ENCODE measurements at places on chromosomes 11 and 22.

- DNase-seq: no peak
Measured at GRCh38 chr11:31816468-31817053, 5.4 kb upstream of the PAX6 start.

DNA sequence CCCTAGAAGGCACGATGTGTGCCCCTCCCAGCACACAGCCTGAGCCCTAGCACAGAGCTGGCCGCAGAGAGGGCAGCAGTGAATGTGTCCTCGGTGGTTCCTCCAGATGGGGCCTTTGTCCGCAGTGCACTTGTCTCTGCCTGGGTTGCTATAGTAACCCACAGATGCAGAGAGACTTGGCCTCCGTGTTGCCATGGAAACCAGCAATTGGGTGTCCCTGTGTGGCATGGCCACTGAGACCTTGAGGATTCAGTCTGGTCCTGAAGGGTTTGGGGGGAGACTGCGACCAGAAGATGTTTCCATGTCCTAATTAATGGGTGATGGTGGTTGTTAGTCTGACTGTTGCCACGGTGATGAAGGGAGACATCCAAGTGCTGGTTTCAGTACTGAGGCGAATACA is 42.6 kb upstream of the TUB start:
- no peak for DNase-seq

GRCh38 chr11:13368041-13368446 is 90.5 kb downstream of the BMAL1 start:
- no peak for DNase-seq

- no peak for DNase-seq
Measured at GRCh38 chr11:109120341-109120740, 301.6 kb upstream of the C11orf87 start.

All from activated effector memory CD4-positive, alpha-beta T cell treated with anti-CD3 and anti-CD28 coated beads, Interleukin-2, amount 50 U/mL, for 16 hours (primary cell).